ENCODE measurements at places on chromosomes 7 and 10.

- DNase-seq = no peak
These were observed 37.2 kb downstream of the KAT6B start for GRCh38 chr10:74863551-74863950.

GRCh38 chr7:25303281-25304181, 75.2 kb upstream of the NPVF start:
- DNase-seq = no peak

DNA sequence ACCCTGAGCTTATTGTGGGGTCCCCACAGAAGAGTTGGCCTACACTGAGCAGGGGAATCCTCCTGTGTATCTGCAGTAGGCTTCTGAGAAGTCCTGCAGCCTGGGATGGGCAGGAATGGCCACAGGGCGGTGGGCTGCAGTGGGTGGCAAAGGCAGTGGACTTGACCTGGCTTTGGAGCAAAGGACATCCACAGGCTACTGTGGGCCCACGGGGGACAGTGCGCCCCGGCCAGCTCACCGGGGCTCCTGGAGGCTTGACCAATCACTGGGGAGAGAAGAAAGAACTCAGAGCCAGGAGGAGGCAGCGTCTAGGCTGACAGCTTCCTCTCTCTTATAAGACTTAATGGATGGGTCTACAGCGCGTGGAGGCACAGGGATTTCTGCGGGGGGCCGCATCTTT, 488.8 kb upstream of the MGMT start:
- DNase-seq = no peak

DNA sequence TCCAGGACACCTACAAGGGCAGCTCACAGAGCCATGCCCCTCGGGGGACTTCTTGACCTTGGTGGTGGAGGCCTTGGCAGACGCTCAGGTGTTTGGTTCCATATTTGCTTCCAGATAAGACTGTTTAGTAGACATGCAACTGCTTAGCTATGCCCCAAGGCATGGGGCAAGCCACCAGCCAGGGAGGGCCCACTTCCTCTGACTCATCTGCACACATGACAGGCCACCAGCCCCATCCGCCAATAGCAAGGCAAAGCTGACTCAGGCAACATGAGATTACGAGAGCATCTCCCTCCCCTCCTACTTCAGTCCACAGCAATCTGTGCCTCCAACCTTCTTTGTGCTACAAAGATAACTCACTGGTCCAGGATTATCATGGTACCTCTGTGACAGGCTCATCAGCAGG, 54.9 kb downstream of the KCNMA1 start:
- no peak for DNase-seq

GRCh38 chr10:102408131-102408727, 10.4 kb downstream of the PSD start:
- DNase-seq = no peak

- no peak for DNase-seq
These were observed 206.1 kb downstream of the POU6F2 start for GRCh38 chr7:39183796-39184195.

DNA sequence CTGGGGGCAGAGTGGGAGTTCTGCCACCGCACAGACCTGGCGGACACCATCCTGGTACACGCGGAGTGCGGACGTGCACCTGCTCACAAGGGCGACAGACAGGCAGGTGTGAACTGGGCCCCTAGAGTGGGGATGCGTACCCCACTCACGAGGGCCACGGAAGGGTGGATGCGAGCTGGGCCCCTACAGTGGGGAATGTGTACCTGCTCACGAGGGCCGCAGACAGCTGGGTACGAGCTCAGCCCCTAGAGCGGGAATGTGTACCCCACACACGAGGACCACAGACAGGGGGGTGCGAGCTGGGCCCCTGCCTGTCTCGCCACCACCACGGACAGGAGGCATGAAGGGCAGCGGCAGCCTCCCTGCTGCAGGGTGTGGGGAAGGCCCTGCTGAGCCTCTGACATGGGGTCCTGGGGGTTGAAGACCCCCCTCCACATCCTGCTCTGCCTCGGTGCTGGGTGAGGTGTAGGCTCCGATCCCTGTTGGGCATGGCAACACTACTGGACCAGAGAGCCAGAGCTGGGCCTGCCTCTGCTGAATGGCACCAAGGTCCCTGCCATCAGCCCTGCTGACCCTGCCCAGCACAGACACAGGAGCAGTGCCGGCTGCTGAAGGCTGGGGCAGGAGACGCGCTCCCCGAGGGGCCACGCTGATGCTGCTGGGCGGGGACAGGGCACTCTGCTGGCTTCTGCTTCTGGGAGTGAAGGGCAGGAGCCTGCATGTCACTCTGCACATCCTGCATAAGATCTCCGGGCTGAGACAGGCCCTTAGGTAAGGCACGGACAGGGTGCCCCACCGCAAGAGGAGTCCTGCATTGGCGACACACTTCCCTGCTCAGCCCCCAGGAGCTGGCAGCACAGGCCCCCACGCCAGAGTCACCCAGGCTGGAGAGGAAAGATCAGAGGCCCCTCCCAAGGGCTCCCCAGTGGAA, 259.2 kb downstream of the MAD1L1 start:
- no peak for DNase-seq

- DNase-seq = no peak
These were observed 1.4 kb downstream of the LARP4B start for GRCh38 chr10:929960-930624.

- DNase-seq = no peak
These were observed 36.6 kb downstream of the SCIN start for GRCh38 chr7:12607134-12607533.

GRCh38 chr7:105156731-105157130, 142.7 kb downstream of the KMT2E start:
- no peak for DNase-seq

- DNase-seq = no peak
These were observed 58.9 kb upstream of the USP6NL start for GRCh38 chr10:11670381-11670780.

- no peak for DNase-seq
These were observed 28.2 kb downstream of the COL26A1 start for GRCh38 chr7:101390901-101391301.

DNA sequence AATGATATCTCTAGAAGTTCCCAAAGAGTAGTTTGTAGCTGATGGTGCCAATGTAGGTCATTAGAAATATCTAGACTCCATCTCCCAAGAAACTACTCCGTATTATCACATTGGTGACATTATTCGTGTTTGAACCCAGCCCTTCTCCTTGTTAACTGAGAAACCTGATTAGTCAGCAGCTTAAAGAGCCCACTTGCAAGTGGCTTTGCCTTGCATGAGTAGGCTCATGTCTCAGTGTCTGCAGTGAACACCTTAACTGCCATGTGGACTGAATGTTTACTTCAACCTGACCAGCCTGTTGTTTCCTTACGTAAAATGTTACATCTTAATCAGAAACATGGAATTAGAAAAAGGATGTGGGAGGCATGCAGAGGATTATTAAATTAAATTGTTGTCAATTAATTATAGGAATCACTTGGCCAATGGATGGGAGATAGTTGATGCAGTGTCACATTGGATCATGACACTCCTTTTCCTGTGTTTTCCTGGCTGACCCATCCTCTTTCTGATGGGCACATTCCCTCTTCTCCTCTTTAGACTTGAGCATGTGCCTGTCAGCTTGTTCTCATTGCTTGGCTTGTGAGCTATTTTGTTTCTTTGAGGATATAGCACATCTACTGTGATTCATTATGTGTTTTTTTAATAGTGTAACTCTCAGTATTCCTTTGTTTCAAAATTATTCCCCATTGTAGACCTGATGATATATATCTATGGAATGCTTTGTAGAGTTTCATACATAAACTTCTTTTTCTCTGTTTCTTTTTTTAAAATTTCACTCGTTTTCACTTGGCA, 18.0 kb downstream of the STARD3NL start:
- no peak for DNase-seq

DNA sequence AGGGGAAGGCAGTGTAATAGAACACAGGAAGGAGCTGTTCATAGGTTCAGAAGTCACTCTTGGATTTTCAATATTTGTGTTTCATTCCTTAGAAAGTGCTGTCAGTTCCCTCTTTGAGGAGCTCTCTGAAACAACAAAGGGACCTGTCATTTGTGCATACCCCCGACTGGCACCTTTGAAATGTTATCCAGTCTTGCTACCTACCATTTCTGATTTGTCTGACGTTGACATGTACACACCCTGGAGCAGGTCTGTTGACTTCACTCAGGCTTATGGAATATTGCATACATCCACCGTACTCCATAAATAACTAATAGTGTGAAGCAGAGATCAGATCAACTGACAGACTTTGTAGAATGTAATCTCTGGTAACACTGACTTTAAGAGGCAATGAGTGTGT, 189.8 kb downstream of the DPP6 start:
- DNase-seq = no peak

DNA sequence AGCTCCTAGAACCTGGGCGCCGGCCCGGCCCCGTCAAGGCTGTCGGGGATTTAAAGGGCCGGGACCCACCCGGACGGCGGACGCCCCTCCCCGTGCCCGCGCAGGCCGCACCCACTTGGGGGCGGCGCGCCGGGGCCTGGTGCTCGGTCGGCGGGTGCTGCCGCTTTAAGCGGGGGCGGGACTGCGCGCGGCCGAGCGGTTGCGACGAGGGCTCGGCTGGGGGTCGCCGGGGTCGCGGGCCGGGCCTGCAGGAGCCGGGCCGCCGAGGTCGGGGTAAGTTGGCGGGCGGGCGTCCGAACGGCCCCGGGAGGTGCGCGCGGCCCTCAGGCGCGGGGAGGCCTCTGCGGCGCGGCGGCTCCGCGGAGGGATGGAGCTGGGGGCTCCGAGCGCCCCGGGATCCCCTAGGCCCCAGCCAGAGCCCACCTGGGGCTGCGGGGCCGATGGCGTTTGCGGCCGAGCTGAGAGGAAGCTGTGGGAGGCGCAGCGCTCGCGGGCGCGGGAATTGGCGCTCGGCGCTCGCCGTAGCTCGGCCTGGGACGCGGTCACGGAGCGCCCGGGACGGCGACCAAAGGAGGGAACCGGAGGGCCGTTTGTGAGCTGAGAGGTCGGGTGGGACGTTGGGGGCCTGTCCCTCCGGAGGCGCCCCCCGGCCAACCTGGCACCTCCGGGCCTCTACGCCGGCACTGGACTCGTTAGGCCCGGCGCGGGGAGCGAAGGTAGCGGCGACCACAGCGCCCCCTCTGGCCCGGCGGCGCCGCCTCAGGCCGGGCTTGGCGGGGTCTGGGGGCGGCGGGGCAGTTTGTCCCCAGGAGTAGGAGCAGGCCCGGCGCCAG, at the start of gene TRRAP:
Gene TRRAP, plus strand, starts transcription at position 168 of the 833 bp plus-strand sequence. CDS start 2,619 bp downstream, outside the sequence.
- no peak for DNase-seq

- DNase-seq = peak; percentile 13
These were observed 17.8 kb downstream of the NPSR1 start for GRCh38 chr7:34675749-34676374.

DNA sequence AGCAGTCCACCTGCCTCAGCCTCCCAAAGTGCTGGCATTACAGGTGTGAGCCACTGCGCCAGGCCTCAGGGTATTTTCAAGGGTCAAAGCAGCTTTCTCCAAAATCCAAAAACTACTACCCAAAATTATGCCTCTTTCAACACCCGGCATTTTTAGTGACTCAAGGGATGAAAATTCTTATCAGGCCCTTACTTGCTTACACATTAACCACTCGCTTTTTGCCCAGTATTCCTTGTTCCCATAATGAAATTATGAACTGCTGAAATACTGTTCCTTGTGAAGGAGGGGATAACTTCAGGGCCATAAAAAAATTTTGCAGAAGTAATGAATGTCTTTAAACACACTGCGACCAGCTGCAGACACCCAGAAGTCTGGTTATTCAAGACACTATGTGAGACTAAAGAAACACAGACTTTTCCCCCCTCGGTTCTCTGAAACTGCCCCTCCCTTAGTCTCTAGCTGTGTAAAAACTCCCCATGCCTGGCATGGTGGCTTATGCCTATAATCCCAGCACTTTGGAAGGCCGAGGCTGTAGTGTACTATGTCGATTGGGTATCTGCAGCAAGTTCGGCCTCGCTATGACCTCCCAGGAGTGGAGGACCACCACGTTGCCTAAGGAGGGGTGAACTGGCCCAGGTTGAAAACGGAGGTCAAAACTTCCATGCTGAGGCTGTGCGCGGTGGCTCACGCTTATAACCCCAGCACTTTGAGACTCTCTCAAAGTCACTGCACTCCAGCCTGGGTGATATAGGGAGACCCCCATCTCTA, 12.0 kb downstream of the FXYD4 start:
- DNase-seq = no peak

DNA sequence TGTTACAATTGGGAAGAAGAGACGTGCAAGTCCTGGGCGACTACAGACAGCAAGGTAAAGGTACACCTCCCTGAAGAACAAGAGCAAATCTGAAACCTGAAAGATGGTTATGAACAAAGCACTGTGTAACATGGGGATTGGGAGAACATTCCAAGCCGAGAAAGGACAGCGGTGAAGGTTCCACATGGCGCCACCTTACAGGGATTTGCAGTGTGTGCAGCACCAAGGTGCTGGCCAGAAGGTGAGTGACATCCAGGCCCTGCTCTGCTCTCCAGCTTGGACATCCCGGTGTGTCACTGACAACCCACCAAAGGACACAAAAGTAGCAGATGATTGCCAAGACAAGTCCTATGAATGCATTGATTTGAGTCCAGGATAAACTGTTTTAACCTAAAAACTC, 88.2 kb upstream of the MKX start:
- no peak for DNase-seq

DNA sequence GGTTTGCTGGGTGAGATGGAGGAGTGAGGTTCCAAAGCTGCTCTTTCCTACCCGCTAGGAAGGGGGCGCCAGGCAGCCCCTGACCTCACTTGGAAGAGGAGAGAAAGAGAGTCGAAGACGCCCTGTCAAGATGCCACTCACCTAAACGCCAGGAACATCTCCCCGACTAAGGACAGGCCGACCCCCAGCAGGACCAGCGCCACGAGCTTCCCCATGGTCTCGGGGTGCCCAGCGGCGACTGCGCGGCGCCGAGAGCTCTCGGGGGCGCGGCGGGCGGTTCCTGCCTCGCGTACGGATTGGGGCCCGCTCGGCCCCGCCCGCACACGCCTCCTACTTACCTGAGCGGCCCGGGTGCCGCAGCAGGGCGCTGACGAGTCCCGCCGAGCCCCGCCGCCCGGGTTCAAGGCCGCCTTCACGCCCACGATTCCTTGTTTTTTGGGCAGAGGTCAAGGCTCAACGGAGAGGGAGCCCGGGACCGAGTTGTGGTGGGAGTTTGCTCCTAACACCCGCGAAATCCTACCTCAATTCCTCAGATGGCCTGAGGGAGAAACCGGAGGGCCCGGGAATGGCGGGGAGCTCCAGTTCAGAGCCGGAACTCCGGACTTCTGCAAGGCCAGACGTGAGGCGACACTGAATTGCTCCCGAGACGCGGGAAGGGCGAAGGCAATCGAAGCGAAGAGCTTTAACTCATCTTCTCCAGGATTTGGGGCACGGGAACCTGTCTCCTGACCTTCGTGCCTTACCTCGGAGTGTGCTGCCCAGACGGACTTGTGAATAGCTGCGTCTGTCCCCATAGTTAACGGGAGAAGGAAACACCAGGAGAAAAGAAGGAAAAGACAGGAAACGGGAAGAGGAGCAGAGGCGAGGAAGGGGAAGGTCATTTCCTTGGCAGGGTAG, at the start of gene PON3:
Gene PON3, minus strand, starts transcription at position 240 of the 897 bp plus-strand sequence. Its CDS starts 25 bp downstream, at position 215.
- peak; percentile 22 for DNase-seq

GRCh38 chr7:1043552-1044188, 676 bp upstream of the GPR146 start:
- DNase-seq = no peak

Measured in HCT116 (cell line).